Natural killer cell treated with Interleukin-12 subunit alpha and Interleukin-12 subunit beta and Interleukin-15 and Interleukin-18, amount 100 ng/mL, for 72 hours (primary cell): ENCODE measurements at places on chromosomes 11 and 22. TPM values are rescaled to one million over a fixed set of nuclear protein-coding genes. Genes with fewer than 3 reads are reported as not detected.
A peak's percentile ranks its signal among the peaks of the same experiment; 100 is the strongest.

DNA sequence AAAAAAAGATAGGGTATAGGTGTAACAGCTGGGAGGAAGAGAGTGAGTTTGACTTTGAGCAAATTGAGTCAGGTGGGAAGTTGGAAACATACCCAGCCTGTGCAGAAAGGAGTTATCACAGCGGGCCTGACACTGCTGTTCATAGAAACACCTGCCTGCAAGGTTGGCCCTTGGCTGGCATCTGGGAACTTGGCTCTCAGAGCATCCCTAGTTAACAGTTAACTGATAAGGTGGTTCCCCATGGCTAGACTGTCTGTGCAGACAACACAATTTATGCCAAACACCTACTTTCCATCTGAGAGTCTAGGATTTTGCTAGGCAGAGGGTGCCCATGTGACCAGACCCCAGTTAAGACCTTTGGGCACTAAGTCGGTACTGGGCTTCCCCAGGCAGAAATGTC is 31.4 kb downstream of the ADAMTS8 start:
- DNase-seq, result no peak

DNA sequence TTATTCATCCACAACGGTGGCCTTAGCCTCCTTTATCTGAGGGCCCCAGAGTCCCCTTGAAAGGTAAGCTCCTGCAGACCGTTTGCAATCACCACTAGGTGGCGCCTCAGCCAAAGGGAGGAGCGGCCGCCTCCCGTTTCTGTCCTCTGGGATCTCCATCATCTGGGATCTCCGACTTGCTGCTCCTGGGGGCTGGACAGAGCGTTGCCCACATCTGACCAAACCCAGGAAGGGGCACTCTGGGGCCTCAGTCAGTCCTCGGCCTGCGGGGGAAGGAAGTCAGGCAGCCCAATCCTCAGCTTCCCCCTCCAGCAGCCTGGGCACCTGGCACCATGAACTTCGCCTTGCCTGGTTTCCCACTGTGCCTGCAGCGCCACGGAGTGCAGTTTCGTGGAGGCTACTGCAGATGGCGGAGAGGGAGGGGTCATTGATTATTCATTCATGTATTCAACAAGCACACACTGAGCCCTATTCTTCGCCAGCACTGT is 23.5 kb downstream of the TP53I11 start:
- no peak for DNase-seq

- DNase-seq, result no peak
Observed at GRCh38 chr11:120124355-120124754, 13.6 kb downstream of the TRIM29 start.

DNA sequence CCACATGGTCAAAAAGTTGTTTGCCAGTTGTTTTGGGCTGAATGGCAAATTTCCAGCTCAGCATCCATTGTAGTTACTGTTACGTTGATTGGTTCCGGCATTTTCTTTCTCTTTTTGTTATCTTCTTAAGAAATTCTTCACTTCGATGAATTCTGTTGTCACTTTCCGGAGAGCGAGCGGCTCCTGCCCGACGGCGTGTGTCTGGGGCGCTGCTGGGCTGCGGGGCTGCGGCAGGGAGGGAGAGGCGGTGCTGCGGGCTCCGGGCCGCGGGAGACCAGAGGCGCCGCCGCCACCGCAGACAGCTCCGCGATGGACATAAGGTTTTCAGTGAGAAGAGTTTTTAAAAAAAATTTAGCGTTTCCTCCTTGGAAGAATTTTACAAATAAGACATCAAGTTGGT is 117.4 kb downstream of the RRM1 start:
- no peak for DNase-seq

- DNase-seq, result peak; percentile 96
Observed at GRCh38 chr22:41800348-41801146, at the start of gene CCDC134. Gene CCDC134, plus strand, starts transcription at chr22:41800679. Its CDS starts 8,212 bp downstream, at chr22:41808891.

GRCh38 chr22:36197065-36197440 is 4.6 kb downstream of the APOL4 start:
- DNase-seq, result no peak

DNA sequence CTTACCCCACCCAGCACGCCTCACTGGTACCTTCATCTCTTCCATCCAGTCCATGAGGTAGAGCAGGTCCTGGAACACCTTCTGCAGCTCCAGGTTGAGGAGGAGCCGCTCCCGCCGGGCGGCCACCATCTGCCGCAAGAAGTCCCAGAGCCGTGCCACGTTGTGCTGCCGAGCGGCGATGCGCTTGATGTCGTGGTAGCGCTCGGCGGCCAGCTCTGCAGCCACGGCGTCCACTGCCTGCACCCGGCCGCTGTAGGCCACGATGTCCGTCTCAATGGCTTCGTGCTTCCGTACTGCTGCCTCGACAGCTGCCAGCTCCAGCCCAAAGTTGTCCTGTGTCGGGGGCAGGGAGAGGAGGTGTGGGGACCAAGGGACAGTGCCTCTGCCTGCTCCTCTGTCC is 21.5 kb downstream of the SPTBN2 start:
- no peak for DNase-seq

DNA sequence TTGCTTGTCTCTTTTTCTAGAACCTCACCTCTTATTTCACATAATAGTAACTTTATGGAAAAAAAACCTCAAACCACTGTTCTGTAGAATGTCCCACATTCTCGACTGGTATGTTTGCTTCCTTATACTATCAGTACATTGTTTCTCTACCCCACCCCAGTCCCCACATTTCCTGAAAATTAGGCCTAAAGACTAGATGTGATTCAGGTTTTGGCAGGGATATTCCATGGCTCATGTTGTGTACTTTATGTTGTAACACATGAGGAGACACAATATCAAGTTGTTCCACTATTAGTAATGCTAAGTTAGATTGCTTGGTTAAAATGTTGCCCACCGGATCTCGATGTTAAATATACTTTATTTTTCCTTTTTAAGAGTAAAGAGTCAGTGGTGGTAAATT is 34.7 kb downstream of the DDIAS start:
- DNase-seq, result no peak

CEP126 gene
- 1.5 TPM for total RNA-seq

DEFB131B gene
- total RNA-seq, result not detected

CFAP300 gene
- not detected for total RNA-seq

ACRV1 gene
- total RNA-seq, result not detected

SREBF2 gene
- total RNA-seq, result 211 TPM

APOL5 gene
- not detected for total RNA-seq
